ENCODE measurements at places on chromosomes 12 and 14. TPM values are rescaled to one million over a fixed set of nuclear protein-coding genes. Genes with fewer than 3 reads are reported as not detected.

- peak; percentile 94 for DNase-seq
Observed at GRCh38 chr14:100317912-100318808, 5.0 kb upstream of the SLC25A47 start.

- DNase-seq, result no peak
Observed at GRCh38 chr12:82972624-82973023, 285.9 kb downstream of the TMTC2 start.

DNA sequence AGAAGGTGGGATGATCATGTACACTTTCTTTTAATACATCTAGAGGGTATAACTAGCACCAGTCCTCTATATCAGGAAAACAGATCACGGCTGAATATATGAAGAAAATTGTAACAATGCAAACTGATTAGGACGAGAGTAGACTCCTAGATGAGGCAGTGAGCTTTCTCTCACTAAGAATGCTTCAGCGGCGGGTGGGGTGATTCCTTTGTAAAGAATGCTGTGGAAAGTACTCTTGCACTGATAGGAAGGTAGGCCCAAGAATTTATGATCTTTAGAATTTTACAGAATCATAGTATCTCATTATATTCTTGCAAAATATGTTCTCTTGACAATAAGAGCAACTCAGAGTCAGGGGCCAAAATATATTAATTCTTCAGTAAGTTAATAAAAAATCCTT lies 133.0 kb downstream of the LMNTD1 start:
- DNase-seq, result no peak

GRCh38 chr12:8156416-8156815 lies 399 bp upstream of the ZNF705A start:
- DNase-seq, result no peak

- no peak for DNase-seq
Observed at GRCh38 chr12:14403711-14404196, 38.3 kb downstream of the ATF7IP start.

The CARMIL3 gene
- total RNA-seq, result 0.14 TPM

DNA sequence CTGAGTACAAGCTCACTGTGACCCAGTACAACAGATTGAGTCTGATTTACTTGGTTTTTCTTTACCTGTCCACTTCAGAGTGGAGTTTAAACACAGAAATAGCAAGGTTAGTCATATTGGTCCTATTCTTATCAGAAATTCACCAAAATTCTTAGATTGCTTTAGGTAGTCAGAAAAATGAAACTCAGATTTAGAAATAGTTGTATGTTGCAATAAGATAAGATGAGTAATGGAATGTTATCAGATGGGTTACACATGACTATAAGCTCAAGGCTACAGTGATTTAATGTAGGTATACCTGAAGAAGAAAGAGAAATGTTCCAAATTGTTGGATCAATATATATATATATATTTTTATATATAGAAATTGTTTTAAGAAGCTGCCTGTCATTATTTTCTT lies 524.1 kb downstream of the LRFN5 start:
- DNase-seq, result no peak

DNA sequence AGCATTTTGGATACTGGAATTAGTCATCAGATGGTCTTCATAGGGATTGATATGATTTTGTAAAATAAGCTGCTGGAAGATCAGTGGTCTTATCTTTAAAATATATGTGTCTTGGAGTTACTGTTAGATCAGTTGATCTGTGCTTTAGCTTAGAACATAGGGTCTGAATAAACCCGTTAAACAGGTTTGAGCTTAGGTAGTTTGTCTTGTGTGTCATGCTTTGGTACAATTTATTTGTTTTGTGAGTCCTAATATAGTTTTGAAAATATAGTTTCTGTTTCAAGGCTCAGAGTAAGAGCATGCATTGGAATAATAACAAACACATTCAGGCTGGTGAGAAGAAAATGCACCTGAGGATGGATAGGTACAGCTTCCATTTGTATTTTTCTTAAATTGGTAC lies 505.0 kb downstream of the SLC16A7 start:
- no peak for DNase-seq

Data from posterior vena cava (tissue), 2 donors.